Renal cortical epithelial cell (primary cell): ENCODE measurements at places on chromosomes 11 and 22. TPM values are rescaled to one million over a fixed set of nuclear protein-coding genes. Genes with fewer than 3 reads are reported as not detected.

DNA sequence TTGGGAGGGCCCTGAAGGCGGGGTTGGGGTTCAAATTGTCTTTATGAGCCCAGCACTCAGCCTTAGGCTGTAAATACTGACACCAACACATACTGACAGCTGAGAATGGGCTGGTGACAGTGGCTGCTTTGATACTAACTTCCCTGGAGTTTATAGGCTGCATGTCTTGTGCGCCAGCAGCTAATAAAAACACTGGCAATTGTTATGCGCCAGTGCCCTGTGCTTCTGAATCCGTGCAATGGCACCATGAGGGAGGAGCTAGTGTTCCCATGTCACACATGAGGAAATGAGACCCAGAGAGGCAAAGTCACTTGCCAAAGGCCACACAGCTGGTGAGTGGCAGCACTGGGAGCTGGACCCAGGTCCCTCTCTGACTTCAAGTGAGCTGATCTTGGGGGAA is 23.8 kb downstream of the SHISAL1 start:
- no peak for DNase-seq

GRCh38 chr22:27070594-27070993 is 413.2 kb downstream of the MIAT start:
- no peak for DNase-seq

DNA sequence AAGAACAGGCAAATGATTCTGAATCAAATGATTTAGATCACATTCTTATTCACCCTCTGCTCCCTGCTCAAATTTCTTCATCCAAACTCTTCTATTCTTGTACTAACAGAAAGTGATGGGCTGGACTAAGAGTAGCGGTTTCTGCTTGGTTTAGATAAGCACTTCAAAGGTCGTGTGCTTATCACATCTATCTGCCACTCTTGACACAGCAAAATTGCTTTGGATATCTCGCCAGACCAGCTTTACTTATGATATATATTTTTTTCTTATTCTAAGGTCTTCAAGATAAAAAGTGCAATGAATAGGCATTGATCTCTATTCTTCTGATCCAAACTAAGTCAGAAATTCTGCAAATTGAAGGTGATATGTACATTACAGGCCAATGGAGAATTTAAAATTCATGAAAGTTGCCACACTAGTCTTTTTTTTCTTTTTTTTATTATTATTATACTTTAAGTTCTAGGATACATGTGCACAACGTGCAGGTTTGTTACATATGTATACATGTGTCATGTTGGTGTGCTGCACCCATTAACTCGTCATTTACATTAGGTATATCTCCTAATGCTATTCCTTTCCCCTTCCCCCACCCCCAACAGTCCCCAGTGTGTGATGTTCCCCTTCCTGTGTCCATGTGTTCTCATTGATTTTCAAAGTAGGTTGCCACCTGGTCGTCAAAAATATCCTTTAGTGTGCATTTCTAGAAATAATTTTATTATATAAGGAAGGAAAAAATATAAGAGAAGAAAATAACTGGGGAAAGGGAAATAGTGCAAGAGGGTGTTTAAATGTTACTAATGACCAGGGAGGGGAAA is 1941.0 kb upstream of the RAG2 start:
- no peak for DNase-seq

SSTR3 gene
- total RNA-seq = 0.05 TPM in 1 of 2 replicates, not detected in the other

DNA sequence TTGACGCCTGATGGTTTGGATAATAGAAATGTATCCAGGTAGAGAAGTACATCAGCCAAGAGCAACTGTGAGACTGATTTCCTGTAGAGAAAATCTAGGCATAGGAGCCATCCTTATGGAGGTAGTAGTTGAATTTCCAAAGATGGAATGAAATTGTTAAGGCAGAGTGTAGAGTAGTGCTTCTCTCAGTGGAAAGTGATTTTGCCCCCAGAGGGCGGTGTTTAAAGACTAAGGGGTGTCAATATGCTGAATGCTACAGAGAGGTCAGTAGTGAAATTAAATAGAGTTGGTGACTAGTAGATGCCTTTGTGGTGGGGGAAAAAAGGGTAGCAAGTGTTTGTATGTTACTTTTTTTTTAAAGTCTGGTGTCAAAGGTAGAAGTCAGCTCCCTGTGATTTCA is 54.5 kb downstream of the TRIM44 start:
- DNase-seq = no peak

DNA sequence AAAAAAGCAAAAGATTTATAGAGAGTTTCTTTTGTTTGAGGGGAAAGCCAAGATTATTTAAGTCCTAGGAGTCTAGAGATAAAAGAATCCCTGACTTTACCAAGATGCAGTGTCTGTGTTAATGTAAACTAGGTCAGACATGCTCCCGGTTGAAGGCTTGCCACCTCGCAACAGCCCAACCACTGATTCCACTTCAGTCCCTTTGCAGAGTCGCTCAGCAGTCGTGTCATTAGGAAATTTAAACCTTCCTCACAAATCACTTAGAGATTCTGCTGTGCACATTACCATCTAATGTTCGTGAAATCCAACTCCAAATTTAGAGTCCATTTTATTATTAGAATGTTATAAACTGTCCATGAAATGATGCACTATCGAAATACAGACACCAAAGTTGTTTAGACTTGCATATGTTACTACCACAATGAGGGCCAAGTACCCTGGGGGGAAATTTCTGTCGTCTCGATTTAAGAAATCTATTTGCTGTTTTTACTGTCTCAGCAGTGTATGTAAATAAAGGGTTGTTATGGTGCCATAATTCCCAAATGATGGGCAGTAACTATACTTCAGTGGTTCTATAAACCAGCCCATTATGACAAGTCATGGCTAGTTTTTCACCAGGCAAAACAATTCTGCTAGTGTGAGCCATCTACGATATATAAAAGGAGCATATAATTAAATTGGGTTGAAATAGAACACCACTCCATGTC is 101.4 kb upstream of the MTNR1B start:
- no peak for DNase-seq

GRCh38 chr11:8870411-8871170 is 40.4 kb upstream of the AKIP1 start:
- peak; percentile 61 for DNase-seq

DNA sequence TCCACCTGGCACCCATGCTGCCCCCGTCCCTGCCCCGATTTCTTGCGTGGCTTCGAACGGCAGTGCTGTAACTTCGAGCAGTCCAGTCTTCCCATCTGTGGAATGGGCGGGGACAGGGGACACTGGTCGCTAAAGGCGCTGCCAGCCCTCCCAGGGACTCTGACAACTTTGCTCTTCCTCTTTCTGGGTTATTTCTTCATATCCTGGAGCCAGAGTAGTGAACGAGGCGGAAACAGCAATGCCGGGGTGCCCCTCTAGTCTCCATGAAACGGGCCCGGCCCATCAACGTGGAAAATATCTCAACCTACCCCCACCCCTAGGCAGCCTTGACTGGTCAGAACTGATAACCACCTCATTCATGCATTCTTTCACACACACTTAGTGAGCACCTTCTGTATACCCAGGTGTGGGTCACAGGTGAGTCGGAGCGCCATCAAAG is 42.8 kb downstream of the TRIOBP start:
- DNase-seq = no peak
